ENCODE measurements at places on chromosomes 12 and 14. TPM values are rescaled to one million over a fixed set of nuclear protein-coding genes. Genes with fewer than 3 reads are reported as not detected.
A peak's percentile ranks its signal among the peaks of the same experiment; 100 is the strongest.

DNA sequence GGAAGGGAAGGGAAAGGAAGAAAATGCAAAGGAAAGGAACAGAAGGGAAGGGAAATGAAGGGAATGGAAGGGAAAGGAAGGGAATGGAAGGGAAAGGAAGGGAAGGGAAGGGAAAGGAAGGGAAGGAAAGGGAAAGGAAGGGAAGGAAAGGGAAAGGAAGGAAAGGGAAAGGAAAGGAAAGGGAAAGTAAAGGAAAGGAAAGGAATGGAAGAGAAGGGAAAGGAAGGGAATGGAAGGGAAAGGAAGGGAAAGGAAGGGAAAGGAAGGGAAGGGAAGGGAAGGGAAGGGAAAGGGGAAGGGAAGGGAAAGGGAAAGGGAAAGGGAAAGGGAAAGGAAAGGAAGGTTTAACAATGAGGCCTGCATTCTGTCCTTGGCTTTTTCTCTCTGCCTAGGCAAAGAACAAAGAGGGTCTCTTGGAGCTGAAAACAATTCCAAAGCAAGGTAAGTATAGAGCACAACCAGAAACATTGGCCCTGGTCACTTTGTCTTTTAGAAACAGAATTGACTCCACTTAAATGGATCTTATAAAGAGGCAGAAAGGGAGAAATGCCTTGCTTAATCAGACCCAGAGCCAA, 525.9 kb upstream of the TMPO start:
- DNase-seq: no peak

GRCh38 chr12:42705863-42706262, 116.3 kb upstream of the PRICKLE1 start:
- DNase-seq: no peak

GRCh38 chr12:24561882-24562770, 386.8 kb downstream of the BCAT1 start:
- DNase-seq: no peak

The GPRC5A gene
- 0.03 TPM for total RNA-seq

The DTX1 gene
- not detected for total RNA-seq

The SDSL gene
- total RNA-seq: not detected

The HHIPL1 gene
- total RNA-seq: 0.08 TPM

- DNase-seq: no peak
Observed at GRCh38 chr14:38442208-38442607, 186.3 kb upstream of the CLEC14A start.

GRCh38 chr12:68796399-68796798, 11.6 kb upstream of the MDM2 start:
- DNase-seq: no peak

- DNase-seq: no peak
Observed at GRCh38 chr12:12270226-12270625, 3.4 kb upstream of the LRP6 start.

The GLI1 gene
- total RNA-seq: 0.30 TPM

DNA sequence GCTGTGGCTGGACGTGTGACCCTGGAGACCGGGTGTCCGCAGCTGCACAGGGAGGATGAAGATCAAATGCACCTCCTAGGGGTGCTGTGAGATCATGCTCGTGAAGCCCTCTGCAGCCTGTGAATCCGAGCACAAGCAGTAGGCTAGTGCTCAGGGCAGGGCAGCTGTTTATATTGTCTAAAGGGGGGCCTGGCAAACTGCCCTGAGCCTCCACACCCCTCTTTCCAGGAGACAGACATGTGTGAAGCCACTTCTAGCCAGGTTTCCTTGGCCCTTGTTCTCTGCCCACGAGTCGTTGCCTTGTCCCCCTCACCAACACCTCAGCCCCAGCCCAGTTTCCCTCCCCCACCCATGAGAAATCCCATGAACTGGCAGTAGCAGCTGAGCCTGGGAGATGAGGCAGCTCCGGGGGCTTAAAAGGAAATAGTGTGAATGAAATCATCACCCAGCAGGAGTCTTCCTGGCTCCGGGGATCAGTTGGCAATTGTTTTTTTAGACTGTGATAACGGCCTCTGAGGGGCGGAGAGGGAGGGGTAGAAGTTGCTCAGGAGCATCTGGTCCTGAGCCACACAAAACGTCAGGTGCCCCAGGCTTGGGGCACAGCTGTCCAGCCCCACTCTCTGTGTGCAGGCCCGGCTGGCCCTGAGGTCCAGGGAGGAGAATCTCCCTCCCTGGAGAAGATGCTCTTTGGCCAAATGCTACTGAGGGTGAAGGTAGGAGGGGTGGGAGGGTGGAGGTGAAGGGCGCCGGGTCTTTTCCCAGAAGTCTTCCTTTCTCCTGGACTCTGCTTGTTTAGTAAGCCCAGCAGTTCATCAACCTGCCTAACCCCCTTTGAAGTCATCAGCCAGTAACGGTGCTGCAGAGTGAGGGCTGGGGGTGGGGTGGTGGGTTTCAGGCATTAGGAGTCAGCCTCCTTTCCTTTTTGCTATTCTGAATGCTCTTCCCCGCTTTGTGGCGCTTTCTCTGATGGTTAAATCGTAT, 4.0 kb downstream of the FGF6 start:
- peak; percentile 5 for DNase-seq

- peak; percentile 48 for DNase-seq
Observed at GRCh38 chr12:109892748-109893147, 7.3 kb upstream of the TCHP start.

DNA sequence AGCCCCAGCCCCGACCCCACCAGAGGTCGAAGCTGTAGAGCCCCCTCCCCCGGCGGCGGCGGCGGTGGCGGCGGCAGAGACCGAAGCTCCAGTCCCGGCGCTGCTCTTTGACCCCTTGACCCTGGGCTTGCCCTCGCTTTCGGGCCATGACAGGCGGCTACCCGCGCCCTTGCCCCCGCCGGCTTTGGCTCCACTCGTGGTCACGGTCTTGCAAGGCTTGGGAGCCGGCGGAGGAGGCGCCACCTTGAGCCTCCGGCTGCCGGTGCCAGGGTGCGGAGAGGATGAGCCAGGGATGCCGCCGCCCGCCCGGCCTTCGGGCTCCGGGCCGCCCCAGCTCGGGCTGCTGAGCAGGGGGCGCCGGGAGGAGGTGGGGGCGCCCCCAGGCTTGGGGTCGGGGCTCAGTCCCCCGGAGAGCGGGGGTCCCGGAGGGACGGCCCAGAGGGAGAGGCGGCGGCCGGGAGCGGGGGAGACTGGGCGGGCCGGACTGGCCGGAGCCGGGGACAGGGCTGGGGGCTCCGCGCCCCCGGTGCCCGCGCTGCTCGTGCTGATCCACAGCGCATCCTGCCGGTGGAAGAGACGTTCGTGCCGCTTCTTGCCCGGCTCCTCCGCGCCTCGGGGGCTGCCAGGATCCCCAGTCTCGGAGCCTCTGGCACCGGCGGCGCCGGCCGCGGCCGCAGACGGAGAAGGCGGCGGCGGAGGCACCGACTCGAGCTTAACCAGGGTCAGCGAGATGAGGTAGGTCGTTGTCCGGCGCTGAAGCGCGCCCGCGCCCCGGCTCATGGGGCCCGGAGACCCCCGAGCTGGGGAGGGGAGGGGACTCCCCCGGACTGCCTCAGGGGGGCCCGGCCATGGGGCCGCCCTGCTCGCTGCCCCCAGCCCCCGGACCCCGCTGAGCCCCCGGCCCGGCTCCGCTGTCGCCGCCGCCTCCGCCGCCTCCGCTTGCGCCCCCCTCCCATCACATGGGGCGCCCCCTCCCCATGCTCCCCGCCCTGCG, 778 bp downstream of the AGAP2 start:
- no peak for DNase-seq

GRCh38 chr12:130595566-130595965, 120.5 kb downstream of the RIMBP2 start:
- DNase-seq: no peak

The MSI1 gene
- total RNA-seq: not detected

The RPS29 gene
- total RNA-seq: 1,659 TPM

The UBE3B gene
- total RNA-seq: 35.2 TPM

GRCh38 chr14:36173161-36173560, 3.4 kb downstream of the PTCSC3 start:
- no peak for DNase-seq

GRCh38 chr12:96587691-96588090, 98.3 kb downstream of the CFAP54 start:
- DNase-seq: no peak

The ADAMTS20 gene
- total RNA-seq: not detected

GRCh38 chr12:107976331-107976730, 152.8 kb upstream of the WSCD2 start:
- no peak for DNase-seq

DNA sequence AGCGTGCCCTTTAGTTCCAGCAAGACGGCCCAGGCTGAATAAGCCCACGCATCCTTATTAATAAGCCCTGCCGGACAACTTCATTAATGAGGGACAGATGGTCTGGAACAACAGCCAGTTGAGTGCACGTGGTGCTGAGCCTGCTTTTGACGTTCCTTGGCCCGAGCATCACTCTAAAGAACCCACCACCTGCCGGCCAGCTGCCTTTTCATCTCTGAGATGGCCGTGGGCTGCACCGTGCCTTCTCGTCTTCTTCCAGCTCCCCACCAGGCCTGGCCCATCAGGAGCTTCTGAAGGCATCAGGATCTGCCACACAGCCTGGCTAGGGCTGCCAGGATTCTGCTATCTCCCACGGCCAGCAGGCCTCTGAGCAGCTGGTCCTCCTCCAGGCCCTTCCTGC, 80.0 kb downstream of the AACS start:
- no peak for DNase-seq

GRCh38 chr12:32116897-32117296, 10.2 kb downstream of the BICD1 start:
- DNase-seq: no peak

DNA sequence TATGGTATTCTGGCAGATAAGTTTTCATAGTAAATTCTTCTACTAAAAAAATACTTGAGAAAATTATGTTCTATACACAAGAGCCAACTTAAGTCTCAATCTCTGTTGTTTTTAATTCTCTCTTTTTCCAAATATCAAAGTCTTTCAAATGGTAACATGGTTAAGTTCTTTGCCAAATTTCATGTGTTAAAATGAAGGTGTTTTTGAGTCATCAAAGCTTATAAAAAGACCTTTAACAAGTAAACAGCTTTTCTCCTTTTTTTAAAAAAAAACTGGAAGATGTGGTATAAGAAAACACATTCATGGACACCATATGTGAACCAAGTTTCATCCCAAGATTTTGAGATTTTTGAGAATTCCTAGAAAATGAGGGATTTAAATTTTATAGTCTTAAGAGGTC, 111.3 kb downstream of the FOXG1 start:
- no peak for DNase-seq

DNA sequence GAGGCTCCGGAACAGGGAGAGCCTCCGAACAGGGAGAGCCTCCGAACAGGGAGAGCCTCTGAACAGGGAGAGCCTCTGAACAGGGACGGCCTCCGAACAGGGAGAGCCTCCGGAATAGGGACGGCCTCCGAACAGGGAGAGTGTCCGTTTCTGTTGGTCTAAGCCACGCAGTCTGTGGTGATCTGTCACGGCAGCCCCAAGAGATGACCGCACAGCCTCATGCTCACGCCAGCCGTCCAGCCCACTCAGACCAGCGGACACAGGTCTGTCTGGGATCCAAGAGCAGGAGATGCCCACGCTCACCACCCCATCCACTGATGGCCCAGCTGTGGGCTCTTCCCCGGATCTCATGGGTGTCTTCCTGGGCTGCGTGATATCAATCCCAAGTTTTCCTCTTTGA, 33.3 kb downstream of the GALNT9 start:
- DNase-seq: no peak

DNA sequence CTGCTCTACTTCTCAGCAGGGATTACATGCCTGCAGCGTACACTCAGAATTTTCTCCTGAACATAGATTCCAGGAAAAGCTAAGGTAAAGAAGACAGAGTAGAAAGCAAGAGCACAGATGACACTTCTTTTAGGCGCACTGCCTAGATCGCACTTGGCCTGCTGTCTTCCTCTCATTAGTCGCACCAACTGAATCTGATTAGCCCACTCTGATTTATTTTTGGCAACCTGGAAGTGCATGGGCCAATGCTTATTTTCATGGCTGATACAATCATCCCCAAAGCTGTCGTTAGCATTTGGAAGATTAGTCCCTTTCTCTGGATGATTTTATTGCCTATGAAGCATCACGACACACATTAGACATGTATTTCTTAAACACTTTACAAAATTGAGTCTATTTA, 152.5 kb downstream of the PTPRO start:
- DNase-seq: no peak

All from activated CD4-positive, alpha-beta memory T cell treated with anti-CD3 and anti-CD28 coated beads, Interleukin-2, amount 10 ng/mL, durations not matched to agents 7 days and 5 days (primary cell).